Dermis microvascular lymphatic vessel endothelial cell (primary cell): ENCODE measurements at places on chromosomes 6 and 20. TPM values are rescaled to one million over a fixed set of nuclear protein-coding genes. Genes with fewer than 3 reads are reported as not detected.

DNA sequence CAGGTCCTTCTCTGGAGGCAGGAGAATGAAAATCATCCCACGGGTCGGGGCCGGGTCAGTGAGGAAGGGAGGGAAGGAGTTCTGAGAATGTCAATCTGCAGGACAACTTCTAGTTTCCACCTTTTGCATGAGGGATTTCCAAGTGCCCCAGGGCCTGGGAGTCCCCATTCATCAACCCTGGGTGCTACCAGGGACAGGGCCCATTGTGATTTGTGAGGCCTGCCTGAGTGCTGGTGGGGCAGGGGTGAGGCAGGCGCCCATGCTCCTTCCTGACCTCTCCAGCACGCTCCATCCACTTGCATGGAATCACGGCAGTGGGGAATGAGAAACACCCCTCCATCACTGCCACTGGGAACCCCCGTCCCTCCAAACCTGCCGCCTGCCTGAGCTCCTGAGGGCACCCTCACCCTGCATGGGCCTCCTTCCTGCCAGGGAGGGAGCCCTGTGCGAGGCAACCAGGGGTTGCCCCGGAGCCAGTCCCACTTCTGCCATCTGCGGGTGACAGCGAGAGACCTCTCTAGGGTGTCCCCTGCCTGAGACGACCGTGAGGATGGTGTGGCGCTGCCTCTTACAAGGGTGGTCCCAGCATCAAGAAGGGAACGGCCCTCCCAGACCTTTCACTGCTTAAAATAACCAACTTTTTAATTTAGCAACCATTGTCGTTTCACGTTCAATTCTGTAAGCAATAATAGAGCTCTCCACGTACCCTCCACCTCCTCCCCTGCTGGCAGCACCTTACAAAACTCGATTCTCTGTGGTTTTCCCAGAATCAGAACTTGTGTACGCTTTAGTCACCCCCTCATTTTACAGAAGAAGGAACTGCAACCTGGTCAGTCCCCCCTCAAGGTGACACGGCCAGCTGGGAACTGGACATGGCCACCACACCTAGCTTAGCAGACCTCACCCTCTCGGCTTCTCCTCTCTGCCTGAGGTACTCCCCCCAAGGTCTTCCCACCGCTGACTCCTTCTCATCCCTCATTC is 28.6 kb downstream of the PMEPA1 start:
- no peak for DNase-seq

- no peak for DNase-seq
Observed at GRCh38 chr6:15425947-15426346, 180.1 kb downstream of the JARID2 start.

GRCh38 chr6:39909701-39910100 is 24.6 kb downstream of the MOCS1 start:
- no peak for DNase-seq

CALHM6 gene
- 0.90 and 1.0 TPM in 2 replicates for total RNA-seq

GRCh38 chr6:167761794-167762258 is 64.9 kb upstream of the AFDN start:
- no peak for DNase-seq

- peak; percentile 73 for DNase-seq
Observed at GRCh38 chr6:16523606-16524379, 237.5 kb downstream of the ATXN1 start.
